Natural killer cell treated with Interleukin-12 subunit alpha and Interleukin-12 subunit beta and Interleukin-15 and Interleukin-18, amount 100 ng/mL, for 72 hours (primary cell): ENCODE measurements at places on chromosomes 16 and 17. TPM values are rescaled to one million over a fixed set of nuclear protein-coding genes. Genes with fewer than 3 reads are reported as not detected.

The ADAP2 gene
- 1.1 TPM for total RNA-seq

The SLC12A3 gene
- not detected for total RNA-seq

The TBC1D3I gene
- total RNA-seq = 2.1 TPM

DNA sequence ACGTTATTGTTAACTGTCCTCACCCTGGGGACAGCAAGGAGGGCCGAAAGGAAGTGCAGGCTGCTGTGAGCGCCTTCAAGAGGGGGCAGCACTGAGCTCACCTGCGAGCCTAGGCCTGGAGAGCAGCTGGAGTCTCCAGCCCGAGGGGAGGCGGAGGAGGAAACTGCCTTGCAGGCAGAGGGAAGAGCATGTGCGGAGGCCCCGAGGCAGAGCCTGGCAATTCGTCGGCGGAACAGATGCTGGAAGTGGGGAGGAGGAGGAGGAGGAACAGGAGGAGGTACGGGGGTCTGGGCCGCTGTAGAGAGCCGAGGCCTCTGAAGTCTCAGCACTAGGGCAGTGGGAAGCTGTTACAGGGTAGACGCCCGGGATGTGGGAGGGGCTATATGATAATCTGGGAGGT, 49.6 kb upstream of the PLCG2 start:
- DNase-seq = no peak

GRCh38 chr16:2904922-2905240, 6.8 kb upstream of the FLYWCH1 start:
- no peak for DNase-seq

DNA sequence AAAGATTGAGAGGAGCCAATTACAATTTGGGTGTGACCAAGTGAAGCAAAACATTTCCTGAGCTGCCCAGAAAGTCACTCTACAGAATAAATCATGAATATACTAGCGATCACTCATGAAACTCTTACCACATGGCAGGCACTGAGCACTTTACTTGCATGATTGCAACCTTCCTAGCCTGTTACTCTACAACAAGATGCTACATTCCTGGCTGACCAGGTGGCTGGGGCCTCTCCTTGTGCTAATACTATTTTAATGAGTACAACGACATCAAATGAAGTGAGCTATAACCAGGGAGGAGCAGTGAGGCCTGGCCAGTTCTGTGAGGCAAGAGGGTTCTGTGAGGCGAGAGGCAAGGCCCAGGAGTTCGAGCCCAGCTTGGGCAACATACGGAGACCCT, 75.2 kb downstream of the CPPED1 start:
- no peak for DNase-seq

- no peak for DNase-seq
Observed at GRCh38 chr17:57397402-57397801, 141.1 kb downstream of the MSI2 start.

GRCh38 chr17:7647018-7647417, 3.7 kb upstream of the ATP1B2 start:
- DNase-seq = no peak

- DNase-seq = no peak
Observed at GRCh38 chr17:74165797-74166365, 37.6 kb upstream of the RPL38 start.

DNA sequence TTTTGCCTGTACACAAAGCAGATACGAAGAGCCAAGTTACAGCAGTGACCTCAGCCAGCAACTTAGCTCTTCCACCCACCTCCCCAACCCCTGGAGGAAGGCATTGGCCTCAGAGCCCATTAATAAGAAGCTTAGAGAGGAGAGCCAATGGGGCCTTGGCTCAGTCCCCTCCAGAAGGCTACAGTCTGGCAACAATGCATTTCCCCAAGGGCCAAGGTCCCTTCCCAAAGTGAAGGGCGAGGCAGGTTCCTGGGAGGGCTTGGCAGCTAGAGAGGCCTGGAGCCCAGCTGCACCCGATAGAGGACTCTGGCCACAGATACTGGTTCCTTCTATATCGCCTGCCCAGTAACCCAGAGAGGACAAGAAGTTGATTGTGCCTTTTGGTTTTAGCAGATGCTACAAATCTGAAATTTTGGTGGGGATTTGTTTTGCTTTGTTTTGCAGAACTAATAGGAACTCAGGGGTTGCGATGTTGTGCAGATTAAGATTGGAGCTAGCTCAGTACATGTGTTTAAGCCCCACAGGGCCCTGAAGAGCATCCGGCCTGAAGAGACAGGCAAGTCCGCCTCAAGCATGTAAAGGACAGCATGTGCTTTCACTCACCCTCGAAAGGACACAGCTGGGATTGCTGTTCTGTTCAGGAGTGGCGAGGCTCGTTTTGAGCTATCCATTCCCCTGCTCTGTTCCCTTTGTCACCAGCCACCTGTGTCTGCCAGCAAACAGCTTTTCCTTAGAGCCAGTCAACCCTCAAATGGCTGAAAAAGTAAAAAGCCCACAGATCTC, 12.0 kb upstream of the PNPO start:
- no peak for DNase-seq

DNA sequence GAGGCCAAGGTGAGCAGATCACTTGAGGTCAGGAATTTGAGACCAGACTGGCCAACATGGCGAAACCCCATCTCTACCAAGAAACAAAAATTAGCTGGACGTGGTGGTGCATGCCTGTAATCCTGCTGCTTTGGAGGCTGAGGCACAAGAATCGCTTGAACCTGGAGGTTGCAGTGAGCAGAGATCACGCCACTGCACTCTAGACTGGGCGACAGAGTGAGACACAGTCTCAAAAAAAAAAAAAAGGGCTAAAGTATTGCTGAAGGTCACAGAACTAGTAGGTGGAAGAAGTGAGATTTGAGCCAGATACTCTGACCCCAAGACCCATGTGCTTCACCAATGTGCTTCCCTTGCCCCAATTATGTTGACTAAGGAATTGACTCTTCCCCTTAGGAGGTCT, 112.0 kb downstream of the NPIPB5 start:
- DNase-seq = no peak

DNA sequence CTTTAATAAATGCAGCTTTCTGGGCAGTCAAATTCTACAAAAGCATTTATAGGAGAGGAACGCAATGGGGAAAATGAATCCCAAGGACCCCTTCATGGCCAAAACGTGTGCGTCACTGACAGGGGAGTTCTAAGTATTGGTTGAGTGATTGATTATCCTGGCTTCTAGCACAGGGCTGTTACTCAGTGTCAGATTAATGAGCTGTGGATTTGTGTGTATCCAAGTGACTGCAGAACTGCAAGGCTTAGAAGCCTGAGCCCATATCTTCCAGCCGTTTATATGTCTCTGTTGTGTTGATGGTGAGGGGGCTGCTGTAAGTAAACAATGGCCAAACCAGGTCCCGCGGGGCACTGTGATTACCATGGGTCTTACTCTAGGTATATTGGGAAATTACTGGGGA, 129.4 kb downstream of the SHISA9 start:
- DNase-seq = no peak

DNA sequence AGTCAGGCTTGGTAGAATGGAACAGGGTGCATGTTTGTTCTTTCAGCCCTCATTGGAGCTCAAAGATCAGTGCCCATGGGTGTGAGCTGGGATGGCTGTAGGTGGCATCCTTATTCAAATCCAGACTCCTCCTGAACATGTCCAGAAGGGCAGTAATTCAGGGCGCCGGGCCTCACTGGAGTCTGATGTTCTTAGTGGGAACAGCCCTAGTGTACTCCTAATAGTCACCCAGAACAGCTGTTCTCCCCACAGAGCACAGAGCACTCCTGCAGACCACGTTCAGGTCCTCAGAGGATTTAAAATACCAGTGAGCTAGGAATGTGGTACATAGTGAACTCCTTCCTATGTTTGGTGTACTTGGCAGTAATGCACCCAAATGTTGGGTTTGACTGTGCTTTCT, 96.2 kb downstream of the BANP start:
- DNase-seq = no peak

- no peak for DNase-seq
Observed at GRCh38 chr17:80662557-80662956, 117.9 kb downstream of the RPTOR start.

DNA sequence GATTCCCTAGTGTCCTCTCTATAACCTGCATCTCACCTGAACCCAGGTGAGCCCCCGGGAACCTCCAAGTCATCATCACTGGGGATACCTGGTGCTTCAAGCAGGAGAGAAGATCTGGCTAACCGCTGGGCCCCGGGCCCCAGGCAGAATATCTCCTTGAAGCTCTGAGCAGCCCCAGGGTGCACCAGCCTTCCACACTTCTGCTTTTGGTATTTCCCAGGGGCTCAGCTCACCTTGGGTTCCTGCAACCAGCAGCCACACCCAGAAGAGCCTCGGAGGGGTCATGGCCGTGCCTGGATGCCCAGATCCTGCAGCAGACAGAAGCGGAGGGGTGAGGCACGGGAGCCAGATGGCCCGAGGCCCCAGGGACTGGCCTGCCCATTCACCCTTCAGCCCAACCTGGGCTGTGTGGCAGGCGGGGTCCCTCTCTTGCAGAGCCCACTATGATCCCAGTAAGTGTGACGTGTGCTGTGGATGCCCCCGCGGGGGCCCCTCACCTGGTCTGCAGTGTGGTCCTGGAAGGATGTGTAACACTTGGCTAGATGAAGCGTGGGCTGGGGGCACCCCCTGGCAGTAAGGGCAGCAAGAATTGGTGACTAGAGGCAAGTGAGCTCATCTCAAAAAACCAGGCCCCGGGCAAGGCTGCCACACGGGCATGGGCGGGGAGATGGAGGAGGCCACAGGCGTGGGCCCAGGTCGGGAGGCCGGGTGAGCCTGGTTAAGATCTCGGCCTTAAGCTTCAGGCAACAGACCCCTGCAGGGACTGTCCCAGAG, 2.6 kb downstream of the LGALS3BP start:
- no peak for DNase-seq

The ZNF750 gene
- total RNA-seq = not detected

DNA sequence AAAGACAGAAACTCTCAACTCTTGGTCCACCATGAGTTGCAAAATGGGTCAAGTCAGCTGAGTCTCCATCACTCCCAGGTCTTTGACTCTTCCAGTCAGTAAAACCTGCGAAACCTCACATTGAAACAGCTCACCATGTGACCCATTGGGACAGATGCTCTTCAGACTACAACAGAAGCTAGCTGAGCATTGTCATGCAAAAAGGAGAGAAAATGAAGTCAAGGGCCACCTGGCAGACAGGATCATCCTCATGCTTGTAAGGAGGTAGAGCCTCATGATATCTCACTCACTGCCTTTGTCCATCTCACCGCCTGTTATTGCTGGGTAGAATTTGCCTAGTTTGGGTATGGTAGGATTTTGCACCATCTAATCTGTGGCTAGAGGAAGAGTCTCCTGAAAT, 50.2 kb downstream of the MAF start:
- DNase-seq = no peak

- no peak for DNase-seq
Observed at GRCh38 chr16:80171746-80172145, 369.0 kb upstream of the DYNLRB2 start.

DNA sequence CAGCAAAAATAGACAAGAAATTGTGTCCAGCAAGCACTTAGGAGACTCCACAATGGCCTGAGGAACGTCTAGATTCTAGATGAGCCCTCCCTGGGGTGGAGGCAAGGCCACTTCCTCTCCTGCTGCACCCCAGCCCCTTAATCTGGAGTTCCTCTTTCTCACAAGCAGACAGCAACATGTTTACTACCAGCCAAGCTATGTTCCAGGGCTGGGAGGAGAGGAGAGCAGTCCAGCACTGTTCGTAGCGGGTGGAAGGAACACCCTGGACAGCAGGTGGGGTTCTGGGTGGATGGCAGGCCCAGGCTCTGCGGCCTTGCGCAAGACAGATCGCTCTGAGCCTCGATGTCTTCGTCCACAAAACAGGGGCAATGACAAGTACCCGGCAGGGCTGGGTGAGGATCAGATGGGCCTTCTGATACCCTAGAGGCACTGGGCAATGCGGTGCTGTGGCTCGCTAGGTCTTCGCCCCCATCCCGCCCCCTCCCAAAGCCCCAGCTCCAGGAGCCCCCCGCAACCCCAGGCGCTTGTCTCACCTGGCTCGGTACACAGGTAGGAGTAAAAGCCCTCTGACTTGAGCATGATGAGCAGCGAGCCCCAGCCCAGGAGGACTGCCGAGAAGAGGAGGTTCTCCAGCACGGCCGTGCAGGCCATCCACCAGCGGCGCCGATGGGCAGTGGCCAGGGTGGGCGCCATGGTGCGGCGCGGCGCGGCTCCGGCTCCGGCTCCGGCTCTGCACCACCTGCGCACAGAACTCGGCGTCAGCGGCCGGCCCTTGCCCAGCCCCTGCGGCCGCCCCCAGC, 1.3 kb downstream of the SLC43A2 start:
- no peak for DNase-seq

The TEKT1 gene
- not detected for total RNA-seq

DNA sequence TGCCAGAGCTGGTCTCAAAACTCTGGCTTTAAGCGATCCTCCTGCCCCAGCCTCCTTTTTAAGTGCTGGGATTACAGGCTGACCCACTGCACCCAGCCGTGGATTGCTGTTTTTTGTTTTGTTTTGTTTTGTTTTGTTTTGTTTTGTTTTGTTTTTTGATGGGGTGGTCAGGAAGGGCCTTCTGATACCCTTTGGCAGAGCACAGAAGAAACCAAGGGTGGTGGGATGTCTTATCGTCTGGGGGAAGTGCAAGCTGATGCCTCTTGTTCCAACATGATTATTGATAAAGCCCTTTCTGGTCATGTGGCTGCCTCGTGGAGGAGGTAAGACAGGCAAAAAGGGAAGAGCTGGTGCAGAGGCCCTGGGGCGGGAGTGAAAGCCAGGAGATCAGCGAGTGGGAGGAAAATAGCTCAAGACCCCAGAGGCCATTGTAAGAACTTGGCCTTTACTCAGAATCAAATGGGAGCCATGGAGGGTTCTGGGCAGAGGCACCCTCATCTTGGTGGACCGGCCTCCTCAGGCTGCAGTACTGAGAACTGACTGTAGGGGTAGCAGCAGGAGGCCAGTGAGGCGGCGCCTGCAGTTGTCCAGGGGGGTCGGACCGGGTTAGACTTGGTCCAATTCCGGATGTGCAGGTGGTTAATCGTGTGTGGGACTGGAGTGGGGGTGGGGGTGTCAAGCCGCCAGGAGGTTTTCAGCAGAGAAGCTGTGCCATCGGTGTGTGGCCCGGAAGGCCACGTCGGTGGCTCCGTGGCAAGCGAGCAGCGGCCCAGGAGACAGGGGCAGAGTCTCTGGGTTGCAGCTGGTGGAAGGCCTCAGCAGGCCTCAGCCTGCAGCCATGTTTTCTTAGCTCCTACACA, 84.4 kb upstream of the GSE1 start:
- no peak for DNase-seq

- DNase-seq = no peak
Observed at GRCh38 chr16:73845238-73846006, 451.2 kb upstream of the PSMD7 start.
